ENCODE measurements at places on chromosomes 6 and 20.

DNA sequence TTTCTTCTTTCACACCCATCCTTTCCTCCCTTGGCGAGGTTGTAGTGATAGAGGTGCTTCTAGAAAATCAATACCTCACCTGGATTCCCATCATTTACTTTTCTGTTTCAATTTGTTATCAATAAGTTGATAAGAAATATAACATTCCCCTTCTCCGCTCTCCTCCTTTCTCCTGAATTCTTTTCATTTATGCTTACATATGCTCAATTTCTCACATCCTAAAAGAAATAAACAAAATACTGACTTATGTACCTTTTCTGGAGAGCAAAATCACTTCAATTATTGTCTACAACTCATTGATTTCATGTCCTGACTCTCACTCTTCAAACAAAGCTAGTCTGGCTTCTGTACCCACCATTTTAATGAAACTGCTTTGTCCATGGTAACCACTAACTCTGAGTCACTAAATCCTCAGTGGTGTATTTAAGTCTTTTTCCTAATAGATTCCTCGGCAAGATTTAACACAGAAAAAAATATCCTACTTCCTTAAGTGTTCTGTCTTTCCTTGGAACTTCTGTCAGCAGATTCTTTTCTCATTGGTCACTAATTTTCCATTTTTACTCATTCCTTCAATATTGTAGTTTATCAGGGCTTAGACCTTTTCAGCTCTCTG is 289.6 kb downstream of the RFPL4B start:
- peak; percentile 6 for DNase-seq

GRCh38 chr6:36186199-36186598 is 10.3 kb upstream of the BRPF3 start:
- DNase-seq = no peak

- DNase-seq = no peak
These were observed 14.9 kb downstream of the SH3BGRL2 start for GRCh38 chr6:79646006-79646405.

GRCh38 chr6:154261688-154262397 is 94.8 kb downstream of the IPCEF1 start:
- no peak for DNase-seq

DNA sequence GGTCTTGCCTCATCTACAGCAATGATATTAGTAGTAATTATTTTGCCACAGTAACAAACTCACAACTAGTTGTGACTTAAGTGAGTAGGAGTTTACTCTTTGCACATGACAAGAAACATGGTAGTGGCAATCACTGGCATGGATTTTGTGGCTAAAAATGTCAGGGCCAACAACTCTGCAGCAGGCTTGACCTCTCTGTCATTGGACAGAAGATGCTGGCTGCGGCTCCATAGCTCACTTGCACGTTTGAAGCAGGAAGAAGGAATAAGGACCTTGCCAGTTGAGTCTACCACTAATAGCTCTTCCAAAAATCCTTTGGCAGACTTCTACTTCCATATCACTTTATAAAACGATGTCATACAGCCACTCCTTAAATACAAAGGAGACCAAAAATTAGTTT is 117.3 kb downstream of the ADGRG6 start:
- DNase-seq = no peak

DNA sequence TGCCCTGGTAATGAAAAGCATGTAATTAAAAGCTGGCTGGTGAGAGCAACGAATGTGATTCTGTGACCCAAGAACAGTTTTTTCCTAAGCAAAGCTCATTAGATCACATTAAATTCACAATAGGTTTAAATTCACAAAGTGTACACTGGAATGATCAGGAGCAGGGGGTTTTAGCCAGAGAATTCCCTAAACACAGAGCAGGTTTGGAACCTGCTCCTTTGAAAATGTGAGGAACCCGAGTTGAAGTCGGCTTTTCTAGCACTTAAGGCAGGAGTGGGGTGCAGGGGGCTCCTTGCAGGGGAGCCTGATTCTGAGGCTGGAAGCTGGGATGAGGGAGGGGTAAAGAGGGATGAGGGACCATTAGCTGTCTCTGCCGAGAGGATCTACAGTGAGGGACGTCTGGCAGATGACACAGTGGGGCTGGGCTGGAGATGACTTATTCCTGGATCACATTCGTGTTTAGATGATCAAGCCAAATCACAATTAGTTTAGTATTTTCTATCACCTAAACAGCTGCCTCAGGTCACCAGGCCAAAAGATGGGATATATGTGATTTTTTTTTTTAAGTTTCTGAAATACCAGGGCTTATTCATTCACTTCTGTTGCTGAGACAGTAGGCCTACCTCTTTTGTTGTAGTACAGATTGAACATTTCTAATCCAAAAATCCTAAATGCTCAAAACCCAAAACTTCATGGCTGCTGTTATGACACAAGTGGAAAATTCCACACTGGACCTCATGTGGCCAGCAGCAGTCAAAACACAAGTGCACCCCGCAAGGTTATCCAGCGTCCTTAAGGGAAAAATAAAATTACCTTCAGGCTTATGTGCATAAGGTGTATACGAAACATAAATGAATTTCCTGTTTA is 93.1 kb upstream of the HIVEP1 start:
- no peak for DNase-seq

- no peak for DNase-seq
These were observed 58.6 kb upstream of the RNF144B start for GRCh38 chr6:18328540-18328939.

Data from AG04450 (cell line).